Activated B cell treated with CpG ODN at 0.5 μM for 24 hours (primary cell): ENCODE measurements at places on chromosomes 2 and 18.

DNA sequence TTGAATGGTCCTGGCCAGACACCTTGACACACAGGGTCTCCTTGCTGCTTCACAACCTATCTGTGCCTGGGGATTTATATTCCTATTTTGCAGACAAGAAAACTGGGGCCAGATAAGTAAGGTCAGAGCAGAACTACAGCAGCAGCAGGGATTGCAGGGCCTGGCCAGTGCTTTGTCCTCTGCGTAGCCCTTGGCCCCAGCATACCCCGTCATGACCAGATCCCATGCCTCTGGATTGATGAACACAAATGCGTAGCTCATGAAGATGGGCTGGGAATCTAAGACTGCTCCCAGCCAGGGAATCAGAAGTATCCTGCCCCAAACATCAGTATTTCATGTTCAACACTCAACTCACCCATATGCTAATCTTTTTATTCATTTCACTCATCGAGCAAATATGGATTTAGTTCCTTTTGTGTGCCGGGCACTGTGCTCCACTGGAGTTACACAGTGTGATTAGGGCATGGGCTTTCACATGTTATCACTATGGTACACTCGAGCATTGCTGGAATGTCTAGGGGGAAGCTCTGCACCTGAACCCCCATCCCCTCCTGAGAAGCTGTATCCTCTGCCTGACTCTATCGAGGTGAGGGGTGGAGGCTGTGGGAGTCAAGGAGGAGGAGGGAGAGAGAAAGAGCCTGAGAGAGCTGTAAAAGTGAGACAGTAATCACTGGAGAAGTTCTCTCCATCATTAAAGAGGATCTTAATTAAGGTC, 143.3 kb downstream of the CYP26B1 start:
- H3K27me3 ChIP-seq: peaks cover 8% of the 10 kb centered on the region
- H3K4me3 ChIP-seq: no peak overlapping the region
- DNase-seq: no peak
- no peaks in the 10 kb centered on the region for H3K4me1 ChIP-seq
- H3K36me3 ChIP-seq: no peaks in the 10 kb centered on the region

DNA sequence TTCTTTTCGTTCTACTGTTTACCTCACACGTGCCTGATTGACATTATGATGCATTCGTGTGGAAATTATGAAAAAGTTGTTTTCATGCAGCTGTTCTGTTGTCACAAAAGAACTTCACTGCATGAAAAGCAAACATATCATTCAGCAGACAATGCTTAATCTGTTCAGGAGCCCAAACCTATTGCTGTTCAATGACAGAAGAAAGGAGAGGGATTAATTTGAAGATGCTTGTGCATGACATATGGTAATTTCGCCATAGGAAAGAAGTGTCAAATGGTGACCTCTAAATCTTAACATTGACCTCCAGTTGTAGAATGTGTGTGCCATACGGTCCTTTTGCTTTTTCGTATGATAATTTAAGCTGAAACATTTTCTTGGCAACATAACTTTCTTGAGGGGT, 124.5 kb downstream of the WDR7 start:
- no peak overlapping the region for H3K27ac ChIP-seq
- H3K36me3 ChIP-seq: peaks cover 17% of the 10 kb centered on the region
- no peak overlapping the region for H3K4me3 ChIP-seq
- H3K27me3 ChIP-seq: no peaks in the 10 kb centered on the region

GRCh38 chr2:156396126-156396525, 40.1 kb upstream of the GPD2 start:
- H3K4me1 ChIP-seq: peaks cover 28% of the 10 kb centered on the region
- peak overlapping the region; percentile 32 for H3K27ac ChIP-seq
- DNase-seq: no peak
- H3K4me3 ChIP-seq: no peak overlapping the region
- peaks cover 6% of the 10 kb centered on the region for H3K27me3 ChIP-seq
- peaks cover 10% of the 10 kb centered on the region for H3K36me3 ChIP-seq

DNA sequence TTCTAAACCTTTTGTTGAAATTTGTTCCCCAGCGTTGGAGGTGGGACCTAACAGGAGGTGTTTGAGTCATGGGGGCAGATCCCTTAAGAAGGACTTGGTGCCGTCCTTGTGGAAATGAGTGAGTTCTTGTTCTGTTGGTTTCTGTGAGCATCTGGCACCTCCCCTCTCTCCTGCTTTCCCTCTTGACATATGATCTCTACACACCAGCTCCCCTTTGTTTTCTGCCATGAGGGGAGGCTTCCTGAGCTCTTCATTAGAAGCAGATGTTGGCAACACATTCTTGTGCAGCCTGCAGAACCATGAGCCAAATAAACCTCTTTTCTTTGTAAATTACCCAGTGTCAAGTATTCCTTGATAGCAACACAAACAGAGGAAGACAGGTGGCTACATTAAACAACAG, 23.8 kb downstream of the NABP1 start:
- peaks cover 14% of the 10 kb centered on the region for H3K36me3 ChIP-seq
- no peak overlapping the region for H3K4me3 ChIP-seq
- no peak for DNase-seq
- no peaks in the 10 kb centered on the region for H3K4me1 ChIP-seq

- H3K27me3 ChIP-seq: peaks cover 8% of the 10 kb centered on the region
- H3K27ac ChIP-seq: no peak overlapping the region
- no peak for DNase-seq
- no peaks in the 10 kb centered on the region for H3K4me1 ChIP-seq
Observed at GRCh38 chr2:114083717-114084387, 194.0 kb downstream of the ACTR3 start.
